Bladder microvascular endothelial cell (primary cell): ENCODE measurements at places on chromosomes 6 and 20. TPM values are rescaled to one million over a fixed set of nuclear protein-coding genes. Genes with fewer than 3 reads are reported as not detected.

The XKR7 gene
- total RNA-seq: not detected in 2 replicates

The ITPR3 gene
- 29.8 and 32.3 TPM in 2 replicates for total RNA-seq

The BPI gene
- not detected in 2 replicates for total RNA-seq

The SLC17A3 gene
- total RNA-seq: not detected in 2 replicates

The CGAS gene
- 4.3 and 6.2 TPM in 2 replicates for total RNA-seq

The TREM1 gene
- total RNA-seq: not detected in 2 replicates

The ADAM33 gene
- 0.16 TPM in 1 of 2 replicates, not detected in the other for total RNA-seq

The ERVFRD-1 gene
- total RNA-seq: 0.16 and 0.38 TPM in 2 replicates

The BTN1A1 gene
- total RNA-seq: not detected in 2 replicates

The FOXF2 gene
- total RNA-seq: not detected in 2 replicates

The PTPRT gene
- not detected in 2 replicates for total RNA-seq

The OPRM1 gene
- not detected in 2 replicates for total RNA-seq

The FAM83B gene
- total RNA-seq: not detected in 2 replicates

The TFAP2B gene
- not detected in 2 replicates for total RNA-seq

The HNF4A gene
- under 0.01 TPM in 1 of 2 replicates, not detected in the other for total RNA-seq

The GSTA4 gene
- 7.9 and 11.5 TPM in 2 replicates for total RNA-seq

The COL12A1 gene
- 29.0 and 71.2 TPM in 2 replicates for total RNA-seq

The FAM209B gene
- total RNA-seq: not detected in 2 replicates

The PNPLA1 gene
- not detected in 2 replicates for total RNA-seq

The MATN4 gene
- total RNA-seq: 0.06 TPM in 1 of 2 replicates, not detected in the other

The MMP24 gene
- 0.38 and 0.49 TPM in 2 replicates for total RNA-seq

The COL20A1 gene
- total RNA-seq: not detected in 2 replicates

The SPATS1 gene
- total RNA-seq: not detected in 2 replicates

The COX4I2 gene
- not detected in 2 replicates for total RNA-seq

The CST8 gene
- total RNA-seq: not detected in 2 replicates

The FLRT3 gene
- total RNA-seq: under 0.01 and 0.50 TPM in 2 replicates

The PTCRA gene
- total RNA-seq: not detected in 2 replicates

The ENPP4 gene
- total RNA-seq: 5.0 and 5.5 TPM in 2 replicates

The NRSN1 gene
- total RNA-seq: not detected in 2 replicates

The SIRPD gene
- total RNA-seq: not detected in 2 replicates

The SLC17A1 gene
- not detected in 2 replicates for total RNA-seq
